ENCODE measurements at places on chromosomes 13 and 19.

- DNase-seq: no peak
Measured at GRCh38 chr13:113047587-113047986, 58.0 kb upstream of the F7 start.

- peak; percentile 31 for DNase-seq
Measured at GRCh38 chr19:10122045-10122444, 2.3 kb upstream of the EIF3G start.

GRCh38 chr13:35714121-35714520, 237.6 kb upstream of the MAB21L1 start:
- no peak for DNase-seq

GRCh38 chr19:11364296-11364904, 9.2 kb downstream of the PLPPR2 start:
- DNase-seq: no peak

GRCh38 chr13:51524312-51524711, 60.0 kb upstream of the WDFY2 start:
- DNase-seq: no peak

DNA sequence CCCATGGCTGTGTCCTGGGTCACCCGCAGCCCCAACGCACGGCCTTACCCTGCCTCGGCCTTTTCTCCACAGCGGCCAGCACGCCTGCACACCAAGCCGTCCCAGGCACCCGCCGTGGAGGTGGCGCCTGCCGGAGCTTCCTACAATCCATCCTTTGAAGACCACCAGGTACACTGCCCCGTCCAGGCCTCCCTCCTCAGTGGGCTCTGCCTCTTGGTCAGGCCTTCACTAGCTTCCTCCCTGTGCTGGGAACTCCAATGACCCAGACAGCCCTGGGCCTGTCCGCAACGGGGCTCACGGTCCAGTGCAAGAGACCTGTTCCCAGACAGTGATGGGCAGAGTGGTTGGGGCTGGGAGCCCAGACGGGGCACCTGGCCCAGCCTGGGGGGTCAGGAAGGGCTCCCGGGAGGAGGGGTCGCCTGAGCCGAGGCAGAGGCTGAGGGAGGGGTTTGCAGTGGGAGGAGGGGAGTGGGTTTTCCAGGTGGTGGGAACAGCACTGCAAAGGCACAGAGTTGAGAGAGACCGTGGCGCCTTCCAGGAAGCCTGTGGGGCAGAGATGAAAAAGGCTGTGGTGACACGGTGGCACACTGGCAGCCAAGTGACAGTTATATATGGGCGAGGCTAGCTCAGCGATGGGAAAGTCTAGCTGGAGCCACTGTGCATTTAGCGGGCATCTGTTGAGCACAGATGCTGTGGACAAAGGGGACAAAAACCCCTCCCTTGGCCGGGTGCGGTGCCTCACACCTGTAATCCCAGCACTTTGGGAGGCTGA, 7.3 kb downstream of the NOP53 start:
- no peak for DNase-seq

- DNase-seq: no peak
Measured at GRCh38 chr13:92461402-92461801, 765.2 kb upstream of the GPC6 start.
